ENCODE measurements at places on chromosomes 1 and 21.
A peak's percentile ranks its signal among the peaks of the same experiment; 100 is the strongest.

DNA sequence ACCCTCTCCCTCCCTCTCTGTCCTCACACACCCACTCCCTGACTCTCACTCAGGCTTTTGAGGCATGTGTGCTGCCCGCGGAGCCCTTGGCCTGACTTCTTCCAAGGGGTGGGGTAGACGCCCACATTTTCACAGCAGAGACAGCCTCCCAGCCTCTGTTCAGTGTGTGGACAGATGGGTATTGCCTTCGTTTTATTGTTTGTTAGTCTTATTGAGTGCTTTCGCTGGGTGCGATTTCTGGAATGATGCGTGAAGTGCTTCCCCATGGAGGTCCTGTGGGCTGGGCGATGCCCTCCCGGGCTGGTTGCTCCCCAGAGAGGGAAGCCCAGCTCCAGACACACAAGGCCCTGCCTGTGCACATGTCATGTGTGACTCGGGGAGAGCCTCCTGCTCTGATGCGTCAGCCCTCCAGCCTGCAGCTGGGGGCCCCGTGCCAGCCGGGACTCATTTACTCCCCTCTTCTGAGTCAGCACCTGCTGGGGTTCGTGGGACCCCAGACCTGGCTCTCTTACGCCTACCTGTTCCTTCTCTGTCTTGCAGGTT, 14.7 kb downstream of the PDXK start:
- no peak for DNase-seq

- no peak for DNase-seq
Measured at GRCh38 chr1:245810789-245811337, 656.1 kb downstream of the KIF26B start.

GRCh38 chr1:214448536-214448935, 102.9 kb downstream of the PTPN14 start:
- no peak for DNase-seq

GRCh38 chr1:156136970-156137483, 16.4 kb upstream of the SEMA4A start:
- DNase-seq, result no peak

GRCh38 chr1:233884461-233885151, 19.9 kb upstream of the SLC35F3 start:
- no peak for DNase-seq

DNA sequence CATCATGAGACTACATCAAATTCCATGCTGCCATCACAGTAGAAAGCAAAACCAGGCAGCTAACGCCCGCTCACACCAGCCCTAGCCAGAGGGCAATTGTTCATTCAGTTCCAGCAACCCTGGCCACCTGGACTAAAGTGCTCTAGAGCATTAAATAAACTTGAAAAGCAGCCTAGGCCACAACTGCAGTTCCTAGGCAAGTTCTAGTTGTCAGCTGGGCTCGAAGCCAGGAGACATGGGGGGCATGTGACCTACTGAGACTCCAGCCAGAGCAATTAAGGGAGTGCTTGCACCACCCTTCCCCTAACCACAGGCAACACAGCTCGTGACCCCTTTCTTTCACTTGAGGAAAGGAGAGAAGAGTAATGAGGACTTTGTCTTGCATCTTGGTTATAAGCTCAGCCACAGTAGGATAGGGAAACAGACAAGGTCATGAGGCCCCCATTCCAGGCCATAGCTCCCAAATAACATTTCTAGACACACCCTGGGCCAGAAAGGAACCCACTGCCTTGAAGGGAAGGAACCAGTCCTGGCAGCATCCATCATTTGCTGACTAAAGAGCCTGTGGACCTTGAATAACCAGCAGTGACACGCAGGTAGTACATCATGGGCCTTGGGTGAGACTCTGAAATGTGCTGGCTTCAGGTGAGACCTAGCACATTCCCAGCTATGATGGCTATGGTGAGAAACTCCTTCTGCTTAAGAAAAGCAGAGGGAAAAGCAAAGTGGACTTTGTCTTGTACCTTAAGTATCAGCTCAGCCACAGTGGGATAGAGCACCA, 77.0 kb downstream of the ZZZ3 start:
- no peak for DNase-seq

DNA sequence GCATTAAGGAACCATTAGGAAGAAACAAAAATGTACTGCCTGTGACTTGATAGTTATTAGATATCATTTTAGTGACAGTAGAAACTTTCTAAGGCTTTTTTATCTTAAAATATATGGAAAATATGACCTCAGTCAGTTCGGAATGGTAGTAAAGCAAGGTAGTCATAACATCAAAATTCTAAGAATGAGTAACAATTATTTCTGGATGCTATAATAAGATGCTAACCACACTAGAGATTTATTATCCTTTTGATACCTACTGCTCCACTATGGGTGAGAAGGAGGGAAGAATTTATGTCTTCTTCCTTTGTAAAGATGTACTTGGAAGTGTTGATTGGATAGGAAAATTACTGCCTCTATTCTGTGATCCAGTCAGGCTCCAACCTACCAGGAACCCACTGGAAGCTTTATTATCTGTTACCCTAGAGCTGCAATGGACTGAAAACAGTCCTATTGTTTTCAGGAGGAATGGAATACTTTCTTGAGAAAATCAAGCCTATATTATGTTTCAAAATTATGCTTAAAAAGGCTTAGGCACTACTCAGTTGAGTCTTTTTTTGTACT, 8.8 kb downstream of the FMN2 start:
- no peak for DNase-seq

DNA sequence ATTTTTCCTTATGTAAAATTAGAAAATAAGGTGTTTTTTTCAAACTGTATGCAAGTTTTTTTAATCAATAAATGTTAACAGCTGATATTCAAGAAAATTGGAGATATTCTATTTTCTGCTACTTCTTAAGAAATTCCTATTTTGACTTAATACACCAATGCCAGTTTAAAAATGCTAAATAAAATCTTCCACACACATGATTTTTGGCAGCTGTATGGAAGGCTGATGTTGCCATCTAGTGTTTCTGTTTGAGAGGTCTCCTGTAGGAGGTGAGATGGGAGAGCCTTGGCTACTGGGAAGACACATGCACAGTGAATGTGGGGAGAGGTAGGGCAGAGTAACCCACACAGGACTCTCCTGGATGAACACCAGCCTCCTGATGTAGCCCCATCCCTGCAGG, 29.2 kb upstream of the OR2B11 start:
- DNase-seq, result peak; percentile 69

DNA sequence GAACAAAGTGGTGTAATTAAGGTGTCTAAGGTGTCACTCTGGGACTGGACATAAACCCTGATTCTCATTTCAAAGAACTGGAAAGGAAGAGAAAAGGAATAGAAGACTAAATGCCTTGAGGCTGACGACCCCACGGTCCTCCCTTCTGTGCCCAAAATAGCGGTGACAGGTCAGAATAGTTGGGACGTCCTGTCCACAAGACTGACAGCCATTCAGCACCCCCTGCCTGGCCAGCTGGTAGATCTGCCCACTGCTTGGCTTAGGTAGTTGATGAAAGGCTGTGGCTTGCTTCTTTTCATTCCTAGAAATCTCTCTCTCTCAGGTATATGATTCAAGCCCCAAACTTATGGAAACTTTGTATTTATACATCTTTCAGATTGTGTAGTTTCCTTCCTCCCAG, 26.4 kb upstream of the CREG1 start:
- no peak for DNase-seq

DNA sequence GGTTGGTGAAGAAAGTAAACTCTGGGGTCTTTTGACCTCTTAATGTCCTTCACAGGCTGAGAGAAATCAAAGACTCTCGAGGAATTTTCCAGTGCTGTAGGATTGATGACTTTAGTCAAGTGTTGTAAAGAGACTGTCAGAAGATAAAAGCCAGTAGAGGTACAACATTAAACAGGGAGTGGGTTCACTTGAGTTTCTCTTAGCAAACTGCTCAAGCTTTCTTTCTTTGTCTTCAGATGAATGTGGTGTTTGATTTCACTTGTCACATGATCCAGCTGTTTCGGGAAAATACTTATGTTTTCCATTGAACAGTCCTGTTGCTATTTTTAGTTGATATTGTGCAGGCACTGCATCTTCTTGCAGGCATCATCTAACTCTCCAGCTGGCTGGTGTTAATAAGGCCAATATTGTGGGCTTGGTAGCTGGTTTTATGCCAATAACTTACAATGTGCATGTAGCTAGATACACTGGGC, 45.6 kb downstream of the XCL2 start:
- DNase-seq, result no peak

DNA sequence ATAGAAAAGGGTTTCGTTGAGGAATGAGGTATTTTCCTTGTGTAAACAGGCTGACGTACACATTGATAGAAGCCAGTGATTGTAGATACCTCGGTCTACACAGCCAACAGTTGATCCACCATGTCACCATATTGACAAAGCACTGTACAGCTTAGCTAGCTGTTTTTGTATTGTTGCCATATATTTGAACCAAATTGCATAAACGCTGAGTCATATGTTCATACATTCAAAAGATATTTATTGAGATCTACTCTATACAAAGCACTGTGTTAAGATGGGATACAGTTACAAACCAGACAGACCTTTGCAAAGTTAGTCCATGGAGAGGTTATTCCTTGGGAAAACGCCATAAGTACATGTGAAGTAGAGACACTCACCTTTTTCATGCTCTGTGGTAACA, 132.4 kb upstream of the ATP1B1 start:
- DNase-seq, result no peak

- DNase-seq, result no peak
Measured at GRCh38 chr1:222582099-222582774, 7.5 kb downstream of the TAF1A start.

DNA sequence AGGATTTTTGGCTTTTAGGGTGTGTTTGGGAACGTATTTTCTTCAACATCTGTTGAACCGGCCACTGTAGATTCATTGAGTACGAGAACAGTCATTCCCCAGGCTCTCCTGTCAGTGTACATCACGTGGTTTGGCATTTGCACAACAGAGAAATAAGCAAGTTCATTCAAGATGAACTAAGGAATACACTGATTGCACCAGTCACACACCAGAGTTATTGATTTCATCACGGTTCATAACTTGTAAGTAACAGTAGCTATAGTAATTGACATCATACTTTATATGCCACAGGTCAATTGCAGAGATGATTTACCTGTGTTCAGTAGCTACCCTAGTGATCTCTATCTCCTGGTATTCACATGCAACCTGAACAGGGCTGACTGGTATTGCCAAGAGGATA, 90.7 kb upstream of the ETS2 start:
- no peak for DNase-seq

GRCh38 chr1:33323663-33324477, 3.0 kb upstream of the A3GALT2 start:
- DNase-seq, result no peak

DNA sequence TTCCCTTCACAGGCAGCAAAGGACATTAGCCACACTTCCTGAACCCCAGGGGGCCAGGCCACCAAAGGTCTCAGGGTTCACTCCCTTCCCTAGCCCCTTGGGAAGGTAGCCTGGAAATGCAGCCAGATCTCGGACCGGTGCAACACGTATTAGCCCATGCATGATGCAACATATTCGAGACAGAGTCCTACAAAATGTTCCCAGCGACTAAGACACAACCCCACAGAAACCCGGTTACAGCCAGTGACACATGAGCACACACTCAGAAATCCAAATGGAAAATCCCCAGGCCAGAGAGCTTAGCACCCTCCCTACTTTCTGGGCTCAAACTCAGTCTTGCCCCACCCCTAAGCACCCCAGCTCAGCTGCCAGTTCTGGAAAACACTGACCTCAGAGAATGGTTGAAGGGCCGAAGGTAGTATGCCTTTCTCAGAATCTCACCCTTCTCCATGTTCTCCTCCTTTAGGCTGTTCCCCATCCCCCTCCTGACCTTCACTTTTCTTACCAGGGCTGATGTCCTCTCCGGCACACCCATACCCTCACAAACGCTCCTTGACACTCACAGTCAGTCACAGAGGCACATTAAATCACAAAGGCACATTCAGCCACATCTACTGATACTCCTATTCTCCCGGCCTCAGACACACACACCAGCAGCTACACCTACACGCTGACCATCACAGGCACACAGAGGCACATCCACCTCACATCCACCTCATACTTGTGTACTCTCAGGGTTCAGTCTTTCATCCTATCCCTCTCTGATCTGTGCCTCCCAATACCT, at the start of gene TSPAN1:
Gene TSPAN1, plus strand, starts transcription at position 640 of the 784 bp plus-strand sequence. CDS start 6,021 bp downstream, outside the sequence.
- no peak for DNase-seq

- no peak for DNase-seq
Measured at GRCh38 chr1:94351481-94351880, 66.7 kb upstream of the ABCD3 start.

GRCh38 chr1:117412472-117412871, 45.2 kb downstream of the MAN1A2 start:
- no peak for DNase-seq

DNA sequence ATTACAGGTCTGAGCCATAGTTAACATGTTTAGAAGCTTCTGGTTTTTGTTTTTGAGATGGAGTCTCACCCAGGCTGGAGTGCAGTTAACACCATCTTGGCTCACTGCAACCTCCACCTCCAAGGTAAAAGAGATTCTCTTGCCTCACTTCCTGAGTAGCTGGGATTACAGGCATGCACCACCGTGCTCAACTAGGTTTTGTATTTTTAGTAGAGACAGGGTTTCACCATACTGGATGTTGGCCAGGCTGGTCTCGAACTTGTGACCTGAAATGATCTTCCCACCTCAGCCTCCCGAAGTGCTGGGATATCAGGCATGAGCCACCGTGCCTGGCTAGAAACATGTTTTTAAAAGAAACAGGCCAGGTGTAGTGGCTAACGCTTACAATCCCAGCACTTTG, 10.5 kb downstream of the NDUFS5 start:
- no peak for DNase-seq

GRCh38 chr1:183454377-183454776, 17.9 kb upstream of the SMG7 start:
- no peak for DNase-seq

DNA sequence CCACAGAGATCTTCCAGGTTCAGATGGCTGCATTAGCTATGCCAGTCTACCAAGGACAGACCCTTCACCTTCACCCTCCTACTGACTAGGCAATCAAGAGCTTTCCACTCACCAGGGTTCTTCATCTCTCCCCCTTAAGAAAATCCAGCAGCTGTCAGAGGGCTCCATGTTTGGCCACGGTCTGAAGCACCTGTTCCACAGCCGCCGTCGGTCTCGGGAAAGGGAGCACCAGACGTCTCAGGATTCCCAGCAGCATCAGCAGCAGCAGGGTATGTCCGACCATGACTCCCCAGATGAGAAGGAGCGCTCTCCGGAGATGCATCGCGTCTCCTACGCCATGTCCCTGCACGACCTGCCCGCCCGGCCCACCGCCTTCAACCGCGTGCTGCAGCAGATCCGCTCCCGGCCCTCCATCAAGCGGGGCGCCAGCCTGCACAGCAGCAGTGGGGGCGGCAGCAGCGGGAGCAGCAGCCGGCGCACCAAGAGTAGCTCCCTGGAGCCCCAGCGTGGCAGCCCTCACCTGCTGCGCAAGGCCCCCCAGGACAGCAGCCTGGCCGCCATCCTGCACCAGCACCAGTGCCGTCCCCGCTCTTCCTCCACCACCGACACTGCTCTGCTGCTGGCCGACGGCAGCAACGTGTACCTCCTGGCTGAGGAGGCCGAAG, 13.8 kb downstream of the TMCC2 start:
- DNase-seq, result no peak

- no peak for DNase-seq
Measured at GRCh38 chr1:91610789-91611188, 110.1 kb downstream of the CDC7 start.

- DNase-seq, result peak; percentile 62
Measured at GRCh38 chr1:174209347-174210187, 50.2 kb downstream of the RABGAP1L start.

GRCh38 chr1:64894438-64895196, 71.7 kb downstream of the JAK1 start:
- no peak for DNase-seq

- DNase-seq, result no peak
Measured at GRCh38 chr1:231095595-231095994, 55.5 kb upstream of the FAM89A start.

GRCh38 chr1:8213136-8213535, 104.8 kb upstream of the SLC45A1 start:
- DNase-seq, result no peak

GRCh38 chr1:221809091-221810029, 67.5 kb upstream of the DUSP10 start:
- DNase-seq, result no peak
